ENCODE measurements at places on chromosomes 7 and 10. TPM values are rescaled to one million over a fixed set of nuclear protein-coding genes. Genes with fewer than 3 reads are reported as not detected.

The HOXA13 gene
- not detected for total RNA-seq

The GIMAP2 gene
- total RNA-seq: 0.37 TPM

The SMC3 gene
- total RNA-seq: 65.4 TPM

The NPC1L1 gene
- 0.16 TPM for total RNA-seq

The COPG2 gene
- total RNA-seq: 68.4 TPM

The MSMB gene
- not detected for total RNA-seq

The STN1 gene
- total RNA-seq: 13.9 TPM

The KCNH2 gene
- total RNA-seq: 14.6 TPM

The PDE1C gene
- total RNA-seq: 0.55 TPM

The KIAA1217 gene
- 19.7 TPM for total RNA-seq

The HTRA1 gene
- total RNA-seq: 18.3 TPM

The SLC16A9 gene
- total RNA-seq: 4.0 TPM

The MALSU1 gene
- total RNA-seq: 81.4 TPM

The AOAH gene
- total RNA-seq: not detected

The PDCD4 gene
- 32.7 TPM for total RNA-seq

The ACBD7 gene
- 12.5 TPM for total RNA-seq

All from WTC11 (cell line).